ENCODE measurements at places on chromosomes 4 and X. TPM values are rescaled to one million over a fixed set of nuclear protein-coding genes. Genes with fewer than 3 reads are reported as not detected.

The NALF2 gene
- 0.09 TPM for total RNA-seq

The CXorf65 gene
- total RNA-seq, result not detected

The NOCT gene
- total RNA-seq, result 11.8 TPM

The NCAPG gene
- total RNA-seq, result 0.30 TPM

The IQSEC2 gene
- total RNA-seq, result 52.7 TPM

The CDS1 gene
- total RNA-seq, result 0.04 TPM

DNA sequence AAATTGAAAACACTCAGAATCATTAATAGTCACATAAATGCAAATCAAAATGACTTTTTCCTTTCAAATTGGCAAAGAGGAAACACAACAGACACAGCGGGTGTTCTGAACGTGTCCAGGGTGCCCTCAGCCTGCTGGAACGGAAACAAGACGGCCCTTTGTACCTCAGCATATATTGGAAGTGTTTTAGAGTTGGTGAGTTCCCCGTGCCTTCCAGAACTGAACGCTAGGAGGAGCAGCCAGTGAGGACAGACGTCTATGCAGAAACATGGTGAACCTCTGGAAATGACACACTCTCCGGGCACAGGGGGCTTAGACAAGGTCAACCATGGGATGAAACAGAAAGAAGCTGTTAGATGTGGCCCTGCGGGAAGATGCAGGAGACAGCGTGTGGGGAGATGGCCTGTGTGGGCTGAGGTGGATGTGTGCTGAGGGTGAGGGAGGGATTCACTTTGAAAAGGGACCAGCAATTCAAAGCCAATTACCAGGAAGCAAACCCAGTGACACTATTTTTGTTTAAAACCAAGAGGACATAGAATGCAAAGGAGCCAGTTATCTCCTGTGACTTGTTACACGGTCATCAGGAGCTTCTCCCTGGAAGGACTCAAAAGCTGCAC, 40.4 kb downstream of the RNF212 start:
- H3K27me3 ChIP-seq, result peaks cover 7% of the 10 kb centered on the region
- H3K4me1 ChIP-seq, result no peaks in the 10 kb centered on the region
- H3K36me3 ChIP-seq, result no peaks in the 10 kb centered on the region
- DNase-seq, result no peak
- H3K4me3 ChIP-seq, result no peak overlapping the region

GRCh38 chr4:93561842-93562241, 266.7 kb upstream of the ATOH1 start:
- no peaks in the 10 kb centered on the region for H3K36me3 ChIP-seq
- no peaks in the 10 kb centered on the region for H3K27me3 ChIP-seq
- H3K4me3 ChIP-seq, result no peak overlapping the region
- no peaks in the 10 kb centered on the region for H3K4me1 ChIP-seq
- H3K27ac ChIP-seq, result no peak overlapping the region
- no peak for DNase-seq

DNA sequence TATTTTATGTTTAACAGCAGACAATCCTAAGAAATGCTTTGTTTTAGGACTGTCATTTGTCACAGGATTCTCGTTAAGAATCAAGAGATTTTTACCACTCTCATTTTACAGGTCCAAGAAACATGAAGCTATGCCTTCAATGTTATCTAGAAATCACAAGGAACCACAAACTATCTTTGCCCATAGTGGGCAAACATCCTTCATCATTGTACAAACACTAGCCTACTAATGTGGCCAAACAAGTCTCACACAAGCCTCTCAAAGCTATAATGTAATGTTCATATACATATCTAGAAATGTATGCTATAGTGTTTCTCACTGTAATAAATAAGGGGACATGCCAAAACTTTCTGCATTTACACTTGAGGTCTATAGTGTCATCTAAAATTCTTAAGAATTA, 26.8 kb downstream of the ZMAT1 start:
- no peaks in the 10 kb centered on the region for H3K36me3 ChIP-seq
- H3K4me3 ChIP-seq, result no peak overlapping the region
- peaks cover 3% of the 10 kb centered on the region for H3K27me3 ChIP-seq
- no peak for DNase-seq
- no peak overlapping the region for H3K27ac ChIP-seq

- peak overlapping the region; percentile 76 for H3K27ac ChIP-seq
- DNase-seq, result peak; percentile 32
- H3K4me3 ChIP-seq, result peak overlapping the region; percentile 93
- H3K4me1 ChIP-seq, result peaks cover 28% of the 10 kb centered on the region
These were observed 542 bp downstream of the RNF150 start for GRCh38 chr4:141132709-141133145.

DNA sequence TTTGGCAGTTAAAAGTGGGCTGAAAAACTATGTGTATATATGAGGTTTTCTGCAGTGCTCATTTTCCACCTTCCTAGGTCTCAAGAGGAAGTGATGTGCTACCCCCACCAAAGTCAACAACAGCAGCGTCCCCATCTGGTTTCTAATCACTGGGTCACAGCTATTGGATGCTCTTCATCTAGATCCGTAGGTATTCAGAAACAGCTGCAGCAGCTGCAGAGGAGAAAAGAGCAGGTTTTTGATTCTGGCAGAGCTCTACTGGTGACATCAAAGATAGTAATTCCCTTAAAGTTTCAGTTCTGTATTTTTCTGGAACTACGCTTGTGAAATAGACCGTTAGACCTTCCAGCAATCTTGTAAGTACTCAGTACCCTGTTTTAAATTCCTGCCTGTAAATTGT, 5.8 kb upstream of the GUCY2F start:
- H3K4me1 ChIP-seq, result no peaks in the 10 kb centered on the region
- H3K4me3 ChIP-seq, result no peak overlapping the region
- no peaks in the 10 kb centered on the region for H3K36me3 ChIP-seq
- no peak for DNase-seq
- no peaks in the 10 kb centered on the region for H3K27me3 ChIP-seq

DNA sequence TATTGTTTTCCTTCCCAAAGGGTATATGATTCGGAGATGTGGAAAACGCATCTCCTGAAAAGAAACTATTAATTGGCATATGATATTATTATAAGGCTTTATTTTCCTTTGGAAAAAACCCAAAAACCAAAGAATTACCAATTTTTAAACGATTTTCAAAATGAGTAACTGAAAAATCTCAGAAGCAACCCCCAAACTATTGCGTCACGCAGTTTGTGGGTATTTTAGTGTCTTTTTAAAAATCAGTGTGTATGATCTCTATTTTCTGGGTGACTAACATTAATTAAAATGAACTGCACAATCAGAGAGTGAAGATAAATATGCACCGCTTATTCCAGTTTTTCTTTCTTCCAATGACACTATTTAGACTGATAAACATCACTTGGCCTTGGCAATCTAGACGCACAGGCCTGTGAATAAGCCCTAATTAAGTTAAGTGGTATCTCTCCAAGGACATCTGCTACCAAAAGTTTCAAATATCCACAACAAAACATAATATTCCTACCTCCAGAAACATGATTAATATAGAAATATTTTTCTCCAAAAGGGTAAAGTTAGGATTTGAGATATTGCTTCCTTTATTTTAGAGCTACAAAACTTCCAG, 511.5 kb upstream of the FAM241A start:
- no peak overlapping the region for H3K27ac ChIP-seq
- H3K36me3 ChIP-seq, result no peaks in the 10 kb centered on the region
- no peaks in the 10 kb centered on the region for H3K27me3 ChIP-seq
- H3K4me3 ChIP-seq, result no peak overlapping the region
- no peak for DNase-seq

GRCh38 chrX:38937400-38937799, 136.1 kb downstream of the MID1IP1 start:
- peaks cover 6% of the 10 kb centered on the region for H3K4me1 ChIP-seq
- no peak overlapping the region for H3K4me3 ChIP-seq
- H3K27me3 ChIP-seq, result no peaks in the 10 kb centered on the region
- H3K36me3 ChIP-seq, result no peaks in the 10 kb centered on the region
- peak overlapping the region; percentile 67 for H3K27ac ChIP-seq

DNA sequence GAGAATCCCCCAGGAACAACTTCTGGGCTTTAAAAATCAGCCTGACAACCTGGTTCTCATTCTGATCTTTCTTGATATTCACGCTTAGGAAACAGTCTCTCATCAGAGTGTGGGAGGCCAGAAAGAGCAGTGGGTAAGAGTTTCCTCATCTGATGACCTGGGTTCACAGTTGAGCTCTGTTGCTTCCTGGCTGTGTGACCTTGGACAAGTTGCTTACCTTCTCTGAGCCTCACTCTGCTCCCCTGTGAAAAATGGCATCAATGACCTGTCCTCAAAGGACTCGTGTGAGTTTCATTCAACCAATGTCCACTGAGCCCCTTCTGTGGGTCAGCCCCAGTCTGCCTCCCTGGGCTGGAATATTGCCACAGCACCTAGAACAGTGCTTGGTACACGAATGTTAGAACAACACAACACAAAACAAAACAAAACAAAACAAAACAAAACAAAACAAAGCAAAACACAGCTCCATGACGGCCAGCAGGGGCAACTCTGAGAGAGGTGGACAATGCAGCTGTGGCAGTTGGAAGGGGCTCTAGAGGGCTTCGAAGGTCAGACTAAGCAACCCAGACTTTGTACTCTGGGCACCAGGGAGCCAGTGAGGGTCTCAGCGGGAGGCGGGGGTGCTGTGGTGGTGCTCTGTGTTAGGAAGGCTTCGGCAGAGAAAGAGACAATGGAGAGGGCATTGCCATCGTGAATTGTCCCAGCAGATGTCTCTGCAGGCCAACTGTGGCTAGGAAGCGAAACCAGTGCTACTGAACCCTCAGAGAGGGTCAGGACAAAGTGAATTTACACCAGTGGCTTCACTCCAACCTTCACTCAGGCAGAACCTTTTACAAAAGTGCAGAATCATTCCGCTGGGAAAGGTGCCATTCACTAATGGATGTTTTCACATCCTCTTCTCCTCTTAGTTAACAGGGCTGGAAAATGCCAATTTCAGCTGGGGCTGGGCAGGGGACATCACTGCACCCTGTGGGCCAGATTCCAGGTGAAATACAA, 14.3 kb upstream of the C4orf50 start:
- H3K27ac ChIP-seq, result no peak overlapping the region
- no peaks in the 10 kb centered on the region for H3K36me3 ChIP-seq
- DNase-seq, result no peak
- no peaks in the 10 kb centered on the region for H3K4me1 ChIP-seq
- no peaks in the 10 kb centered on the region for H3K27me3 ChIP-seq
- no peak overlapping the region for H3K4me3 ChIP-seq

DNA sequence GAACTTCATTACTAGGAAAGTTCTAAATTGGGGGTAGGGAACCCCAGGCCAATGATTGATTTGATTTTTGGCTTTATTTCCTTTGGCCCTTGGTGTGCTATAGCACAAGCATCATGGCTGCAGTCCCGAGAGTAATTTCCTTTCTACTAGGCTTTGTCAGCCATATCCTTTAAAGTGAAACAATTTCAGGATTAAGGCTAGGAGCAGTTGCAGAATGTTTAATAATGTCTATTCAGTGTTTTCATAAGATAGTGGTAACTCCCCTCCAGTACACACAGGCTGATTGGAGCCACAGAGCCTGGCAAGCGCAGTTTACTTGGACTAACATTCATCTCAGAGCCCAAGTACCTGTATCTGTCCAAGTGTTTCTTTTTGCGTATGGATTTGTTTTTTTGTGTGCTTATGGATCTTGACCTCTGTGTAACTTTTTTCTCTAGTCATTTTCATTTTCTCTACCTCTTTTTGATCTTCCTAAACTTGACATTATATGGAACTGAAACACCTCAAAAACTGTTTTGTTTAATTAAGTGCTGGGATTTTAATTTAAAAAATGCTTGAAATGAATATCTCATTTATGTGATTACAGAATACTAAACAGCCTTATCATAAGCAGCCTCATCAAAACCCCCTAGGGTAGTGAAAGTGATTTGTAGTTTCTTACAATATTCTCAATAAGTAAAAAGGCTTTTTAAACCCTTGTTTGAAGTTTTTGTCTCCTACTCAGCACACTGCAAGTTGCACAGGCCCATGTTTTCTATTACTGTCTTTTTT, 7.5 kb downstream of the STIM2 start:
- no peaks in the 10 kb centered on the region for H3K36me3 ChIP-seq
- no peak overlapping the region for H3K4me3 ChIP-seq
- H3K27me3 ChIP-seq, result no peaks in the 10 kb centered on the region
- no peak overlapping the region for H3K27ac ChIP-seq
- DNase-seq, result no peak
- peaks cover 45% of the 10 kb centered on the region for H3K4me1 ChIP-seq

GRCh38 chr4:35975617-35976355, 268.5 kb downstream of the ARAP2 start:
- H3K27ac ChIP-seq, result no peak overlapping the region
- H3K36me3 ChIP-seq, result no peaks in the 10 kb centered on the region
- H3K27me3 ChIP-seq, result no peaks in the 10 kb centered on the region
- H3K4me1 ChIP-seq, result no peaks in the 10 kb centered on the region

- H3K36me3 ChIP-seq, result peaks cover 9% of the 10 kb centered on the region
- no peak overlapping the region for H3K27ac ChIP-seq
- H3K27me3 ChIP-seq, result no peaks in the 10 kb centered on the region
- no peak overlapping the region for H3K4me3 ChIP-seq
- peak; percentile 81 for DNase-seq
These were observed 9.4 kb downstream of the TMEM187 start for GRCh38 chrX:153981771-153982533.

DNA sequence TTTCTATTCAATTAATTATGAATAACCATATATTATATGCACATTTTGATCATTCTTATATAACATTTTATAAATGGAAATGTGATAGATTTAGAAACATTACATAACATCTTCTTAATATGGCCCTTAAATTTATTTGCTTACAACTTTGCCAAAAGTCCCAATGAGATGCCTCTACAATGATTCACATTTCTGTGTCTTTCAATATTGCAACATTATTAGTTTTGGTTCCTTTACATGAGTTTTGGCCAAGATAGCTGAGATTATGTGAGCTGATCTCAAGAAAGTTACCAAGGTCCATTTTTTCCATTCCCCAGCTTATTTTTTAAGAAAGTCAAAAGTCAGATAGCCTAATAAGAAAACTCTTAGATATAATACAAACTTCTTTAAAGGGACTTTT, 361.2 kb downstream of the PCDH7 start:
- no peak overlapping the region for H3K27ac ChIP-seq
- H3K4me1 ChIP-seq, result no peaks in the 10 kb centered on the region
- H3K36me3 ChIP-seq, result no peaks in the 10 kb centered on the region
- no peaks in the 10 kb centered on the region for H3K27me3 ChIP-seq

GRCh38 chr4:122341886-122342285, 36.9 kb upstream of the ADAD1 start:
- H3K4me1 ChIP-seq, result peaks cover 22% of the 10 kb centered on the region
- H3K27ac ChIP-seq, result peak overlapping the region; percentile 67
- H3K36me3 ChIP-seq, result no peaks in the 10 kb centered on the region
- no peaks in the 10 kb centered on the region for H3K27me3 ChIP-seq
- H3K4me3 ChIP-seq, result no peak overlapping the region
- DNase-seq, result no peak

DNA sequence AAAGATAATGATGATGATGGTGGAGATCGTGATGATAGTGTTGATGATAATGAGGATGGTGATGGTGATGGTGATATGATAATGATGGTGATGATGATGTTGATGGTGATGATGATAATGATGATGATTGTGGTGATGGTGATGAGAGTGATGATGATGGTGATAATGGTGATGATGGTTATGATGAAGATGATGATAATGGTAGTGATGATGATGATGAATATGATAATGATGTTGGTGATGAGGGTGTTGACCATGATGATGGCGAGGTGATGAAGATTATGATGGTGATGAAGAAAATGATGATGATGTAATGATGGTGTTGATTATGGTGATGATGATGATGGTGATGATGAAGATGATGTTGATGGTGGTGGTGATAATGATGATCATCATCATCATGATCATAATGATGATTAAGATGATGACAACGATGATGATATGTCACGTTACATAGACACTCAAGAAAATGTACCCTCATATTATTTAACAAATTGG, 1106.4 kb downstream of the NLGN4X start:
- no peaks in the 10 kb centered on the region for H3K27me3 ChIP-seq
- DNase-seq, result no peak
- H3K27ac ChIP-seq, result no peak overlapping the region
- H3K4me1 ChIP-seq, result no peaks in the 10 kb centered on the region
- no peak overlapping the region for H3K4me3 ChIP-seq
